ENCODE measurements at places on chromosomes 7 and 10.

GRCh38 chr10:31320550-31321211 is 1.7 kb downstream of the ZEB1 start:
- peak overlapping the region; percentile 88 for H3K27ac ChIP-seq
- DNase-seq: no peak
- peaks cover 24% of the 10 kb centered on the region for H3K27me3 ChIP-seq
- no peaks in the 10 kb centered on the region for H3K36me3 ChIP-seq

- H3K27ac ChIP-seq: no peak overlapping the region
- no peak overlapping the region for H3K4me3 ChIP-seq
- no peaks in the 10 kb centered on the region for H3K36me3 ChIP-seq
- peaks cover 17% of the 10 kb centered on the region for H3K4me1 ChIP-seq
- H3K27me3 ChIP-seq: no peaks in the 10 kb centered on the region
- DNase-seq: no peak
Measured at GRCh38 chr10:117483056-117483590, 59.4 kb upstream of the EMX2 start.

GRCh38 chr7:139341776-139342226 is 664 bp downstream of the FMC1 start:
- no peaks in the 10 kb centered on the region for H3K27me3 ChIP-seq
- H3K27ac ChIP-seq: peak overlapping the region; percentile 100
- H3K4me3 ChIP-seq: peak overlapping the region; percentile 84
- H3K36me3 ChIP-seq: peaks cover 19% of the 10 kb centered on the region
- peaks cover 6% of the 10 kb centered on the region for H3K4me1 ChIP-seq

GRCh38 chr10:21634599-21635365 is 100.8 kb downstream of the MLLT10 start:
- no peaks in the 10 kb centered on the region for H3K4me1 ChIP-seq
- no peaks in the 10 kb centered on the region for H3K36me3 ChIP-seq
- DNase-seq: no peak
- H3K27me3 ChIP-seq: no peaks in the 10 kb centered on the region

DNA sequence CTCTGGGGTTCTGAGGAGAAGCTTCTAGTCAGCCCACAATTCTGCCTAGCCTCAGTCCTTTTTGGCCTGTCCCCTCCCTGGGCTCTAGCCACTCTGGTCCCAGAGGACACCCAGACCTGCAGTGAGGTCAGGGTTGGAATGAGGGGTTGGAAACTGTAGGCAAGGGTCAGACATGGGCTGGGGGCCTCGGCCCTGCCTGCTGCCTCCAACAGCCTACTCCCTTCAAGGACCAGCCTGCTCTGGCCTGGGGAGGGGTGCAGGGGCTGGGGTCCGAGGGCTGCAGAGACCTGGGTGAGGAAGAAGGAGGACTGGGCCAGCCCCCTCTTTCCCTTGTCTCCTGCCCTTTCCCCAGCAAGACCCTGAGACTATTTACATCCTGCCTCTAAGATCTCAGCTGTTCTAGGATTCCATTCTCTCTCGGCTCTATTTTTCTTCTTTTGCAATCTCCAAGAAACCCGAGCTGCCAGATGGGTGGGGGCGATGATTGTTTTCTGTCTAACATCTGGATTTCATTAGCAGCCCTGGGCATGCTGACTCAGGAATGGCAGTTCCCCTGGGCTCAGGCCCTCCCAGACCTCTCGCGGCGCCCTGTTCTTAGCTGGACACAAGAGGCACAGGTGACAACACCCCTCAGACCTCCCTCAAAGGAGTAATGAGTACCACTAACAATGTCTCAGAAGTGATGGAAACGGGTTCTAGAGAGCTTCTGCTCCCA is 23.1 kb downstream of the ZCCHC24 start:
- no peaks in the 10 kb centered on the region for H3K36me3 ChIP-seq
- peak overlapping the region; percentile 27 for H3K27ac ChIP-seq
- no peak for DNase-seq
- peaks cover 83% of the 10 kb centered on the region for H3K4me1 ChIP-seq
- no peak overlapping the region for H3K4me3 ChIP-seq

DNA sequence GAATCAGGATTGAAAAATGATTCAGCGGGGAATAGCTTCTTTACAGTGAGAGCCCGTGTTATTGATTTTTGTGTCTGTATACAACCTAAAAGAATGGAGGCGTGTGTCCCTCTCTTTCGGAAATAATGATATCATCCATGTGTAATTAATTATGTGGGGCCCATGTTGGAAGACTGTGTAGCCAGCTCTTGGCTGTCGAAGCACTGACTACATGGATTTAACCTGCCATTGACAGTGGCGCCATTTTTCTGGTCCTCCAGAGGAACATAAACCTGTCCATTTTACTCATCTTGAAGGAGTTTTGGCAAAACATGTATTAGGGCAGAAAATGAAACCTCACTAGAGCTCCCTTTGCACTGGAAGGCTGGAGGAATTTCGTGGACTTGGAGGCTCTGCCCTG is 119.6 kb downstream of the ITIH5 start:
- no peak for DNase-seq
- no peaks in the 10 kb centered on the region for H3K27me3 ChIP-seq
- H3K36me3 ChIP-seq: no peaks in the 10 kb centered on the region
- no peak overlapping the region for H3K27ac ChIP-seq

DNA sequence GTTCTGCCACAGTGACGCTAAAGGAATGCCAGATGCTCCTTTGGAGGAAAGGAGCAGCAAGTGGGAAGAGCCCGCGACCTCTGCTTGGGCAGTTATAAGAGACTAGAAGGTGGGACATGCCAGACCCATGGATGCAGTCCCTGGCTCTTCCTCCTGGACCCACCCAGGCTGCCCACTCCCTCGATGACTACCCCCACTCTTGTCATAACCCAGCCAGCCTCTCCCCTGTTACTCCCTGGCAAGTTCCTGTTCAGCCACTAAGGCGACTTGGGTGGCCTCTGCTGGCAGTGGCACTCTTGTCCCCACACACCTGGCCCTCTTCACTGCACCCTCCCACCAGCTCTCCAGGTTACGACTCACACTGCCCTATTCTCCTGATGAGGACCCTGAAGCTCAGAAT is 33.5 kb downstream of the COL13A1 start:
- H3K4me3 ChIP-seq: no peak overlapping the region
- peaks cover 3% of the 10 kb centered on the region for H3K27me3 ChIP-seq
- H3K4me1 ChIP-seq: no peaks in the 10 kb centered on the region
- H3K27ac ChIP-seq: no peak overlapping the region
- H3K36me3 ChIP-seq: no peaks in the 10 kb centered on the region

DNA sequence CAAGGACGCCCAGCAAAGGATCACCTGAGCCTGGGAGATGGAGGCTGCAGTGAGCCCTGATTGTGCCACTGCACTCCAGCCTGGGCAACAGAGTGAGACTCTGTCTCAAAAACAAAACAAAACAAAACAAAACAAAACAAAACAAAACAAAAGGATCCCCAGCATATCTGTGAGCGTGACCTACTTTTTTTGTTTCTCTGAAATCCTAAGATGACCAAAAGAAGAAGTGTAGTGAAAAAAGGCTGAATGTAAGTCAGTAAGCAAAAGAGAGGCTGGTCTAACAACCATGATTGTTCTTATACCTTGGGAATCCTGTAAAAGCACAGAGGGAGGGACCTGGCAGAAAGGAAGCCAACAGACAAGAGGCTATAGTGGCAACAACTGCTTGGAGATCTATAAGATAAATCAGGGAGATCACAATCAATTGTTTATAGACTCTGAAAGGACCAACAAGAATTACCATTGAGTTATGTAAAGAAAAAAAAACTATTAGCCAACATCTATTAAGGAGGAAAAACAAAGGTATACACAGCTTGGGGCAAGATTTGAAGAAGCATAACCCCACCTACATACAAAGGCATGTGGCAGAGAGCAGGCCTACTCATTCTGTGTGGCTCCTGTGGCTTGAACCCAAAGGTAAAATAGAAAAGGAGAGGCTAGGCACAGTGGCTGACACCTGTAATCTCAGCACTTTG is 255.2 kb upstream of the KLF14 start:
- no peak overlapping the region for H3K27ac ChIP-seq
- H3K27me3 ChIP-seq: no peaks in the 10 kb centered on the region
- H3K4me1 ChIP-seq: peaks cover 97% of the 10 kb centered on the region
- H3K4me3 ChIP-seq: no peak overlapping the region
- H3K36me3 ChIP-seq: peaks cover 6% of the 10 kb centered on the region

DNA sequence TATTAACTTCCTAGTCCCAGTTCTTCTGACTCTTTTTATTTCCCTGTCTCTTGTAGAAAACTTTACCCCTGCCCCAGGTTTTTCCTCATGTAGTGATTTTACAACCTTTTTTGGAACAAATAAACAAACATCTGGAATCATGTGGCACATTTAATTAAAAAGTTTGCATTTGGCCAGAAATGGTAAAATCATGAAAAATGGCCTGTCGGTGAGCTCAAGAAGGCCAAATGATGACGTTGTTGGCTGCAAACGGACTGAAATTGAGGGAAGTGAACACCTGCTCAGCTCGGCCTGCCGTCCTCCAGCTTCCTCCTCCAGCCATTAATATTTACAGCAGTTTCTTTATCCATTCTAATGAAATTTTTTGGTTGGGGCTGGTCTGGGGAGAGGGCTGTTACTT is 902.8 kb downstream of the LRMDA start:
- no peak overlapping the region for H3K27ac ChIP-seq
- no peak for DNase-seq
- no peak overlapping the region for H3K4me3 ChIP-seq
- H3K4me1 ChIP-seq: no peaks in the 10 kb centered on the region
- no peaks in the 10 kb centered on the region for H3K36me3 ChIP-seq
- H3K27me3 ChIP-seq: no peaks in the 10 kb centered on the region

DNA sequence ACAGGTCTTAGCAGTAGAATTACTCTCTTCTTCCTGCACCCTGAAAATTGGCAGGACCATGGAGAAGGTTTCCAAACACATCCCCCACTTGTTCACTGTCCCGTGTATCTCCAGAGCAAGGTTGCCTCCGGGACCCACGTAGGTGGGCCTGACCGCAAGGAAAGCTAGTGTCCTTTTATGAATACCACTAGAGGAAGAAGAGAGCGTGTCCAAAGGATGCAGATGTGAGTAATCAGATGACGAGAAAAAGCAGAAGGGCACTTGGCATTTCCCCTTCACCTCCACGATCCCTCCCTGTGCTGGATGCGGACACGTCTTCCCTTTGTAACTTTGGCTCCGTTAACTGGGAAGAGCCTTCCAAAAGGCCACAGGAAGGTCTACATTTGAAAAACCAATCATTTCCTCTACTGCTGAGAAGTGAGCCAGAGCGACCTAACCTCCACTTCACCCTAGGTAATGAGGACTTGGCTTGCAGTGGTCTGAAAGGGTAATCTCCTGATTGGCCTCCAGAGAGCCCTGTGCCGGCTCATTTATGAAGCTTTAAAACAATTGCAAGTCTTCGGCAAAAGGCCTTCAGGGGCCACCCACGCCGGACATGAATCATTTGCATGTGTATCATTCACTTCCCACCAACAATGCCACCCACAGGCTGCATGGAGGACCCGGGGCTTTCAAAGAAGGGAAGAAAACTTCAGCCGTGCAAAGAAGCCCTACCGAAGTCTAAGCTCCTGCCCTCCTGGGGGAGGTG is 55.4 kb downstream of the LYZL1 start:
- H3K4me1 ChIP-seq: no peaks in the 10 kb centered on the region
- no peak overlapping the region for H3K4me3 ChIP-seq
- no peak for DNase-seq
- peaks cover 36% of the 10 kb centered on the region for H3K27me3 ChIP-seq

GRCh38 chr7:24959735-24960485 is 20.1 kb downstream of the OSBPL3 start:
- H3K27me3 ChIP-seq: no peaks in the 10 kb centered on the region
- H3K36me3 ChIP-seq: no peaks in the 10 kb centered on the region
- H3K27ac ChIP-seq: no peak overlapping the region
- no peak for DNase-seq
- H3K4me1 ChIP-seq: peaks cover 20% of the 10 kb centered on the region

GRCh38 chr10:114472877-114473253 is 68.6 kb upstream of the AFAP1L2 start:
- no peaks in the 10 kb centered on the region for H3K4me1 ChIP-seq
- H3K27ac ChIP-seq: peak overlapping the region; percentile 3
- no peak for DNase-seq
- peaks cover 71% of the 10 kb centered on the region for H3K36me3 ChIP-seq
- H3K27me3 ChIP-seq: no peaks in the 10 kb centered on the region

DNA sequence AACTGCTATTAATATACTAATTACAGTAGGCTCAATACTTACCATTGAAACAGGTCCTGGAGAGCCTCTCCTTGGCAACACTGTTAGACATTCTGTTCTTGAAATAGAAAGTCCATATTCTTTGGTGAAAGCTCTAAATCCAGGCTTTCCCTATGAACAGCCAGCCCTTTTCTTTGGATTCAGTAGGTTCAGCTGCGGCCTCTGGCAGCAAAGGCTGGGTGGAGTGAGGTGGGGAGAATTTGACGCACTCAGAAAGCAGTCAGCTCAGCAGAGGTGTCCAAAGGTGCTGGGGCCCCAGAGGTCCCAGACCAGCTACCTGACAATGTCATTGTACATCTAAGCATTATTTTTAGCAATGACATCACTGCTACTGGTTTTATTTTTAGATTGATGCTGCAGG is 146.1 kb downstream of the GRK5 start:
- no peak for DNase-seq
- no peak overlapping the region for H3K4me3 ChIP-seq
- peaks cover 4% of the 10 kb centered on the region for H3K36me3 ChIP-seq
- no peak overlapping the region for H3K27ac ChIP-seq
- H3K27me3 ChIP-seq: no peaks in the 10 kb centered on the region

GRCh38 chr7:20491284-20491683 is 124.2 kb upstream of the ABCB5 start:
- no peaks in the 10 kb centered on the region for H3K36me3 ChIP-seq
- H3K4me3 ChIP-seq: no peak overlapping the region
- no peaks in the 10 kb centered on the region for H3K4me1 ChIP-seq
- no peak overlapping the region for H3K27ac ChIP-seq
- DNase-seq: no peak

DNA sequence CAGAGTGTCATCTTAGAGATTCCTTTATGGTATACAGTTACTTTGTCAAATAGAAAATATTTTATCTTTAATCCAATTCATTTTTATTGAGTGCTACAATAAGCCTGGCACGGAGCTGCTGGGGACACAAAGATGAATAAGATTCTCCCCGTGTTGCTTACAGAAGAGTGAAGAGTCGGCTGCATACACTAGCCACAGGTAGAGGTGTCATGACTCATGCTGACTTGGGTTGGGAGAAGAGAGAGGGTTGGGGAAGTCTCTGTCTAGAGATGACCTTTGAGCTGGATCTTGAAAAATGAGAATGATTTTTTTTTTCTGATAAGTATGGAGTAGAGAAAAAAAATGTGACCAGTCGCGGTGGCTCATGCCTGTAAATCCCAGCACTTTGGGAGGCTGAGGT is 289.9 kb upstream of the CELF2 start:
- H3K27me3 ChIP-seq: no peaks in the 10 kb centered on the region
- H3K4me1 ChIP-seq: no peaks in the 10 kb centered on the region
- no peaks in the 10 kb centered on the region for H3K36me3 ChIP-seq
- H3K4me3 ChIP-seq: no peak overlapping the region
- no peak overlapping the region for H3K27ac ChIP-seq

DNA sequence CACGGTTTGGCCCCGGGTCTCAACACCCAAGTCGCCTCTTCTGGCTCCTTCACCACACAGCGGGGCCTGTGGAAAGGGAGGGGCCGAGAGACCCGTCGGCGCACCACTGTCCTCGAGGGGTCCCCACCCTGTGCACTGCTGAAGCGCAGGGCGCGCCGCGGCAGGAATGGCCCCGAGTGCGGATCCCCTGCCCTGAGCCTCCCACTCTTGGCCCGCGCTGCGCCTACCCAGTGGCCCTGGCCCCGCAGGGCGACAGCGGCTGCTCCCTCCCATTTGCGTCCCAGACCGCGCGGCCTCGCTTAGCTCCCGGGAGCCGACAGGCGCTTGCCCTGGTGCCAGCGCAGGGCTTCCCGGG is 2.1 kb upstream of the SFMBT2 start:
- peaks cover 78% of the 10 kb centered on the region for H3K27me3 ChIP-seq
- H3K27ac ChIP-seq: no peak overlapping the region
- H3K4me1 ChIP-seq: peaks cover 26% of the 10 kb centered on the region
- peak overlapping the region; percentile 65 for H3K4me3 ChIP-seq

Measured in esophagus squamous epithelium (tissue), 5 donors.